ENCODE measurements at places on chromosomes 5 and 9.
A peak's percentile ranks its signal among the peaks of the same experiment; 100 is the strongest.

- no peak for DNase-seq
These were observed 65.4 kb upstream of the FCN1 start for GRCh38 chr9:134983074-134983473.

DNA sequence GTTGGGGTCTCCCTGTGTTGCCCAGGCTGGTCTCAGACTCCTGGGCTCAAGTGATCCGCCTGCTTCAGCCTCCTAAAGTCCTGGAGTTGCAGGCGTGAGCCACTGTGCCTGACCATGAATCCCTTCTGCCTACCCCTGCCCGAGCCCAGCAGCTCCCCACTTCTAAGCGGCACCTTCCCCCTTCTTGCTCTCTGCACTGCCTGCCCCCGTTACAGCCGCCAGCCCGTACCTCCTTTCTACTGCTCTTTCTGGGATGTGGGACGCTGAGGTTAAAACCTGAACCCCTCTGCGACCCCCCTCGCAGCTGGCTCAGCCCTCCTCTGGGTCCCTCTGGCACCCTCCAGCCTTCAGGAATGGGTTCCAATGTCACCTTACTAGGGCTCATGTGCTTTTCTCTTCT is 249.6 kb downstream of the PBX3 start:
- DNase-seq = no peak

- DNase-seq = no peak
These were observed 77.6 kb downstream of the PLAC8L1 start for GRCh38 chr5:146027751-146028150.

DNA sequence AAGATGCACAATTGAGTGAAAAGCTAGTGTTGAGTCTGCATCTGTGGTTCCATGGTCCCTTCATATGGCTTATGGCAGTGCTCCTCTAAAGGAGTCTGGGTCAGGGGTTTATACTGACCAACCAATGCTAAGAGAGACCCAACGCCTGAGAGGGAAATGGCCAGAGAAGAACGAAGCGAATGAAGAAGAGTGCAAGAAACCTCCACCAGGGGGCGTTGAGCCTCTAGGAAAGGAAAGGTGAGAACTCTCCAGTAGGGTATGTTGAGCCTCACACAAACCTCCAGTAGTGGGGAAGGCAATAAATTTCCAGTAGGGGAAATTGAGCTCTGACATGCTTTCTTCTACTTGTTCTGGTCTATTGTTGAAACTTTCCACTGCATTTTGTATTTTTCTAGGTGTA is 470.6 kb downstream of the PRDM9 start:
- no peak for DNase-seq

- DNase-seq = no peak
These were observed 23.8 kb downstream of the ALG2 start for GRCh38 chr9:99197987-99198386.

DNA sequence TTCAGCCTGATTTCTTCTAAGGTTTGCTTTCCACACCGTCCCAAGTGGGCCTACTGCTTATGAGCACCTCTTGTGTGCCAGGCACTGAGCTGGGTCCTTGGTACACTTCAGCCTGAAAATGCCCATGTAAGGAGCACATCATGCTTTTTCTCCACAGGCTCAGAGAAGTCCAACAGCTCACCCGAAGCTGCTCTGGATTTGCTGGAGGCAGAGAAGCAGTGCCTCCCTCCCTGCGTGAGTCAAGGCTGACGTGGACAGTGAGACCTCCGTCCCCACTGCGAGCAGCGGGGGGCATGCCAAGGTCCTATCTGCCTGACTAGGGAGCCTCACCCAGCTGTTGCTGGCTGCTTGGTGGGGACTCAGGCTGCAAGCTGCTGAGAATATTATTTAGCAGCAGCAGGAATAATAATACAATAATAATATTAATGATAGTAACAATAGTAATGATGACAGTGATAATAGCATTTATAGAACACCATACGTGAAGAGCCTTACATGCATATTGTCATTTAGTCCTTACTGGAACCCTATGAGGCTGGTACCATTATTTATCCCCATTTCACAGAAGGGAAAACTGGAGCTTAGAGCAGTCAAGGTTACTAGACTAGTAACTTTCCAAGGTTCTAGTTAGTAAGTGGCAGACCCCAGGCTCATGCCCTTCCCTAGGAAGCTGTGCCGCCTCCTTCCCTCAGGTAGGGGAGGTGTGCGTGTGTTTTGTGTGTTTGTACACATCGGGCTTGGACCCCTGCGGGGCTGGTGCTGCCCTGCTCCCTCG is 194.8 kb downstream of the HSPA4 start:
- DNase-seq = no peak

GRCh38 chr5:170747357-170747756 is 36.2 kb upstream of the GABRP start:
- no peak for DNase-seq

GRCh38 chr5:95655575-95655974 is 9.0 kb downstream of the RFESD start:
- no peak for DNase-seq

DNA sequence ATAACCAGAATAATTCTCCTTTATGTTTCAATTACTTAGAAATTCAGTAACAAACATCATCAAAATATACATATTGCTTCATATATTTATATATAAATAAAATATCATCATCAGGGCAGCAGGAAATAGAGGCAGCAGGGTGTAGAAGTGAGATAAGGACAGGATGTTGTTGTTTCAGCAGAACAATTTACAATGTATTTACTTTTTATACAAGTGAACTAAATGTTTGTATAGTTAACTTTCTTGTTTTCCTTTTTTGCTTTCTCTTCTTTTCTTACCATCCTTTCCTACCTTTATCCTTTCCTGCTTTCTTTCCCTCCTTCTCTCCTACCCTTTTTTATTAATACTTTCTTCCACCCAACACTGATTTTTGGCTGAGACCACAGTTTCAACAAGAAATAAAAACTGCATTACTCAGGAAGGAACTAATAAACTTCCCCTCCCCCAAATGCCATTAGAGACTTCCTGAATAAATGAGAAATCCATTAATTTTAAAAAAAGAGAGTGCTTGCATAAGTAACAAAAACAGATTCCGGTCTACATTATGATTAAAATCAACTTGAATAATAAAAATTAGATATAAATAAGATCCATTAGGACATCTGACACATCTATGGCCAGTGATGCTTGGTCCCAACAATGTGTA is 159.8 kb upstream of the ACOT12 start:
- DNase-seq = no peak

DNA sequence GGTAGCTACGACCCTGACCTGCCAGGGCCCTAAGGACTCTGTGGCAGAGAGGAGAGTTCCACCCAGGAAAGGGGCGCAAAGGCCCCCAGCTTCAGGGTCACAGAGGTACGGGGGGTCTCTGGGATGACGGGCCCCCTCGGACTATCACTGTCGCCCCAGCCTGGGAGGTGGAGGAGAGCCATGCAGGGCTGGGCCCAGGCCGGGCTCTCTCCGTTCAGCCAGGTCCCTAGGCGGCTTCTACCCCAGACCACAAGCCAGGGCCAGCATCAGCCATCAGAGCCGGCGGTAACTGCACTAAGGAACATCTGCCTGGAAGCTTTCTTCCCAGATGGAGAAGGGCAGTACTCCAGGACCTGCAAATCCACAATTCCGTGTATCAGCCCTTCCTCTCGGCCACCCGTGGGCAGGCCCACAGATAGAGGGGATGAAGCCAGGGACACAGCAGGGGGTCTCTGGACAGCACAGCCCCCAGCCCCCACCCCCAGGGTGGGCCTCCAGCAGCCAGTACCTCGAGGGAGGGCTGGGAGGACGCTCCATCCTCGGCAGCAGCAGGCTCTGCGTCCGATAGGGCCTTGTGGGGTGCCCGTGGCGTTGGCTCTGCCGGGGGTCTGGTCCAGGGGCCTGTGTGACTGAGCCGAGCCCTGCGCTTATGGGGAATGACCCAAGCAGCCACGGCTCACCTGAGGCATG is 38.4 kb downstream of the NACC2 start:
- DNase-seq = no peak

- no peak for DNase-seq
These were observed 120.9 kb downstream of the COL23A1 start for GRCh38 chr5:178469011-178469974.

DNA sequence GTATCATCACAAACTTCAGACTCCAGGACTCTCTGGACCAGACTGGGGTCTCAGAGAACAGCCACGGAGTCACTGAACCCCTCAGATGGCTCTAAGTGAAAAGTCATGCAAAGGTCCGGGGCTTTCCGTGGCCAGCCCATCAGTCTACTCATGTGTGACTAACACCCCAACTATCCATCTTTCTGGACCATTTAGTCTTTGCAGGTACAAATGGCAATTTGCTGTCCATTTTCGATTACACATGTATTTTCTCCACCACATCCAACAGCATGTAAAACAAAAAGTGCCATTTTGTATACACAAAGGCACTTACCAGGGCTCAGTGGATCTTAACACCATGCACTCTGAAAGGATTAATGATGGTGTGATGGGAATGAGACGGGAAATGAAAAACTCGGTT is 387.7 kb downstream of the BNC2 start:
- no peak for DNase-seq

DNA sequence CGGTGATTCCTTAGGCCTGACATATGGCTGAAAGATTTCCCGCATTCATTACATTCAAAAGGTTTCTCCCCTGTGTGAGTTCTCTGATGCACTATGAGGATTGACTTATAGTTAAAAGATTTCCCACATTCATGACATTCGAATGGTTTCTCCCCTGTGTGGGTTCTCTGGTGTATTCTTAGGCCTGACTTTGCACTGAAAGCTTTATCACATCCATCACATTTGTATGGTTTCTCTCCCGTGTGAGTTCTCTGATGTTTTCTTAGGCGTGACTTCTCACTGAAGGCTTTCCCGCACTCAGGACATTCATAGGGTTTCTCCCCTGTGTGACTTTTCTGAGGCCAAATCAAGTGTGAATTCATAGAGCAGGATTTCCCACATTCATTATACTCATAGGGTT is 35.8 kb downstream of the ZNF782 start:
- DNase-seq = no peak

DNA sequence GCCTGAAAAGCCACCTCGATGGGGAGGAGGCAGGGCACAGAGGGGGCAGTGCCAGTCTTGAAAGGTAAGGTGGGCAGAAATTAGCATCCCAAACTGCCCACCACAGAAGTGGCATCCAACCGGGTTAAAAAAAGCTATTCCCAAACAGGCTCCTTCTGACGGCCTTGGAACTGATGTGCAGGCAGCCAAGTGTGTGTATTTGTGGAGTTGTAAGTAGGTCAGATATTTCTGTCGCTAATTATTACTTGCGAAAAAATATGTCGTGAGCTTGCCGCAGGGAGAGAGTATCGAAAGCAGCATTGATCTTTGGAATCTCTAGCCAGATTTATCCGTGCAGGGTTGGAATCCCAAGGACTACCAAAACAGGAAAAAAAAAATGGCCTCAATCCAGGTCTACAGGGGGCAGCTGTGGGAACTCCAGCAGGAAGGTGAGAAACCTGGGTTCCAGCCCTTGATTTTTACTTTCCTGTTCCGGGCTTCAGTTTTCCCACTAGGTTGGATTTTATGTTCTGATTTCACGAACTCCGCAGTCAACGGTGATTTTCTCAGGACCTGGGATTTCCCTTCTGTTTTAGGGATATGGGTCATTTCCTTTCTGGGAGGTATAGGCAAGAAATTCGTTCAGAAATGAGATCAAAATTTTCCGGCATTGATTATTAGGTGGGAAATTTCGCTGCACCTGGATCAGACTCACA is 200.8 kb downstream of the RGS3 start:
- DNase-seq = no peak

- peak; percentile 12 for DNase-seq
These were observed 114.9 kb upstream of the NFIB start for GRCh38 chr9:14428781-14429230.

DNA sequence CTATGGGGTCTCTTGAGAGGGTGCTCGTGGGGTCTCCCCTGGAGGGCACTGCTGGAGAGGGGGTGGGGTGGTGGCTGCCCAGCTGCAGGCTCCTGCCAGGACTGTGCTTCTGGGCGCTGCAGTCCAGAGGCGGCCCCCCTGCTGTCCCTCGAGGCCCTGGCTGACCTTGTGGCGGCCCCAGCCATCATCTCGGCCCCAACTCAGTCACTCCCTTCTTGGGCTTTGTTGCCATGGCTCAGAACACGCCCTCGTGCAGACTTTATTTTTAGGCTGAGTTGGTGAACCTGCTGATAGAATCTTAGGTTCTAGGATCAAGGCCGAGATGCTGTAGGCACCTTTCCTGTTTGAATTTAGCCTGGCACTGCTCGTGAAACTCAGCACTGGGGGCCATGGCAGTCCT is 22.8 kb downstream of the FBXW5 start:
- DNase-seq = no peak

DNA sequence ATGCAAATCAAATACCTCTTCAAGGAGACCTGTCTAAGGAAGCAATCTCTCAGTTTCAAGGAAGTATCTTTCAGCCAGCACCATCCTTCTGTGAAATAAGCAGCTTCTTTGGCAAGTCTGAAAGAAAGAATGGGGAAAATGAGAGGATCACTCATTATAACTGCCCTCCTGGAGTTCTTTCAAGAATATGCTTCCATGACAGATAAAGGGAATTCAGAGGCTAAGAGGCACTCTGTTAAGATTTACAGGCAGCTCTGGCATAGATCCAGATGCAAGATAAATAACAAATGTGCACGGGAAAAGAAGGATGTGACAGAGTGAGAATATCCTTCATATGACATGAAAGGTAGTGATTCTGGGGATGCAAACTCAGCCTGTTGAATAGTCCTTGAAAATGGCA is 348.2 kb upstream of the CCNG1 start:
- no peak for DNase-seq

DNA sequence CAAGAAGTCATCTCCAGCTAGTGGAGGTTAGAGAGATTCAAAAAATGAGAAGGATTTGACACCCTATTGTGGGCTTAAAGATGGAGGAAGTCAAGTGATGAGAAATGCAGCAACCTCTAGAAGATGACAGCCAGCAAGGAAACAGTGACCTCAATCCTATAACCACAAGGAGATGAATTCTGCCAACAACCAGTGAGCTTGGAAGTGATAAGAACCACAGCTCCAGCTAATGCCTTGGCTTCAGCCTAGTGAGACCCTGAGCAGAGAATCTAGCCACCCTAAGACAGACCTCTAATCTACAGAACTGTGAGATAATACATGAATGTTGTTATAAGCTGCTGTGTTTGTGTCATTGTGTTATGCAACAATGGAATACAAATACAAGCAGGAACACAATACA is 262.4 kb downstream of the GRIA1 start:
- no peak for DNase-seq

DNA sequence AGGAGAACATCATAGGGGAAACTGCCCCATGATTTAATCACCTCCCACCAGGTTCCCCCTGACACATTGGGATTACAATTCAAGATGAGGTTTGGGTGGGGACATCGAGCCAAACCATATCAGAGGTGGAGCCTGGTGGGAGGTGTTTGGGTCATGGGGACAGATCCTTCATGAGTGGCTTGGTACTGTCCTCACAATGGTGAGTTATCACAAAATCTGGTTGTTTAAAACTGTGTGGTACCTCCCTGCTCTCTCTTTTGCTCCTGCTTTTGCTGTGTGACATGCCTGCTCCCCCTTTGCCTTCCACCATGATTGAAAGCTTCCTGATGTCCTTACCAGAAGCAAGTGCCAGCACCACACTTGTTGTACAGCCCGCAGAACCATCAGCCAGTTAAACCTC is 16.2 kb upstream of the ZFR start:
- DNase-seq = no peak

- no peak for DNase-seq
These were observed 59.5 kb downstream of the ANKRD33B start for GRCh38 chr5:10623305-10623910.

- no peak for DNase-seq
These were observed 46.7 kb upstream of the SPATA31C2 start for GRCh38 chr9:88184976-88185375.

Data from central memory CD8-positive, alpha-beta T cell (primary cell).